ENCODE measurements at places on chromosomes 3 and 15.

GRCh38 chr15:93025625-93025982, 63.4 kb downstream of the RGMA start:
- no peak for DNase-seq

DNA sequence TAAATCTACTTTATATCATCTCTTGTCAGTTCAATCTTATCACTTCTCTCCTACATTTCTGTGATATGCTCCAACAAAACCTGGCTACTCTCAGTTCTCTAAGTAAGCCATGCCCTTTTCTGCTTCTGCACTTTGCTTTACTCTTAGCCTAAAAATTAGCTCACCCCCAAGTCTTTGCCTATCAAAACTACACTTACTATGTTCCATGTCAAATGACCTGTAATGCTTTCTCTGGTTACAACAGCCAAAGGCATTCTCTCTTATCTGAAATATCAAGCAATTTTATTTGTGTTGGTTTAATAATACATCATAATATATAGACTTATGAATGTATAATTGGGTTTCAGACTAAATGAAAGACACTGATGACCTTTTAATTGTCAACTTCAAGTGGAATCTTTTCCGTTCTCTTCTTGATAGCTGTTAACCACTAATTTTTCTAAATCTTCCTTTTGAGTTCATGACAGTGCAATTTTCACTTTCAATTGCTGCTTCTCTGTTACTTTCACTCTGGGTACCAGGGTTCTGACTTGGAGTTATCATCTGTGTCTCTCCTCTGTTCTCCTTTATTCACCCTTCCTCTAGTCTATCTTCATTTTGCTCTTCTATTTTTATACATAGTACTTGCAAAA, 619.0 kb upstream of the GOLIM4 start:
- DNase-seq = no peak

DNA sequence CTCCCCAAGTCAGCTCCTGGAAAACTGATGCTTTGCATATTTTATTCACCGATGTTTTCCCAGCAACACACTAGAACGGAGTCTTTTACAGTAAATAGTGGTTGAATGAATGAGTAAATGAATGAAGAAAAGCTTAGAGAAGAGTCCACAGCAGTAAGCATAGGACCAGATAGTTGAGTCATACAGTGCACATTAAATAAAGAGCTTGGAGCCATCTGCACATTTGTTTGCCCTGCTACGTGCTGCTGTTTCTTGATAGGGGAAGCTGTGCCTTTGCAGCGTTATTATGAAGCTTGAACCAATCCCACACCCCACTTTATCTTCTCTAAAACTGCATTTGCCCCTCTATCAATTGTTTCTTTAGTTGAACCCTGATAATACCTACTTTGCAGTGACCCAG, 1.2 kb downstream of the FAM98B start:
- no peak for DNase-seq

DNA sequence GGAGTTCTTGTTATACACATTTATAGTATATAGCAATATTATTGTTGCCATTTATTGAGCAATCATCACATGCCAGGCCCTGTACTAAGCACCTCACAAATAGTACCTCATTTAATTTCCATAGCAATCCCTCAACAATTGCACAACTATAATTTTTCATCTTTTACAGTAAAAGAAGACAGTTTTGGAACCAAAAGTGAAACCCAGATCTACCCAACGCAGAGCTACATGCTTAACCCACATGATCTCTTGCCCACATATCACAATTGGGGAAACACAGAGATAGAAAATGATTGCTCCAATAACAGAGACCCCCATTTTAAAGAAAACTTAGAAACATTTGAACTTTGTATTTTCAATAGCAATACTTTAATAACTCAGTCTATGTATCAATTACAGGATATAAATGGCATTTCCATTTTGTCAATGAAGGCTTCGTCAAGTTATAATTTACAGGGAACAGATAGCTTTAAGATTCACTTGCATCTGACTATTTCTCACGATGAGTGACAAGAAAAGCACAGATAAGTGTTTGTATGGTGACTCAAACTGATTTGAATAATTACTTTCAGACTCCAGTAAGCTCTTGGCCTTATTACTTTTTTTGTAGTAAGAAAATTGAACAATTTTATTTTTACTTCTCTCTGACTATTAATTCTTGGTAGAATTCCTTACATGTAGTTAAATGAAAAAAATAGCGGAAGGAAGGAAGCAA, 38.7 kb upstream of the CCDC50 start:
- no peak for DNase-seq

DNA sequence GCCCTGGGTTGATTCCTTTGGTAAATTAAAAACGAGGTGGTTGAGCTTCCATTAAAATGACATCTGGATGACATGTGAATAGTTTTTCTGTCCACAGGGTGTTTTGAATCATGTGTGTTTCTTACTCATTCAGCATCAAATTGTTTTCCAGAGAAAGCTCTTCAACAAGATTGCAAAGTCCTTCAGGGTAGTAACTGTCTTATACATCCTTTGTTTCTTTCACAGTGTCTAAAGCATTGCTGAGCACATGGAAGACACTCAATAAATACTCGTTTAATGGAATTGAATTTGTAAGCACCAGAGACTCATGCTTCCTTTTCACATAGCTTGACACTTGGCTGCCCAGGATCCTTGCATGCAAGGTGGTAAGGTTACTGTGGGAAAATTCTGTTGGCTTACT, 223.1 kb upstream of the CNTN6 start:
- no peak for DNase-seq

DNA sequence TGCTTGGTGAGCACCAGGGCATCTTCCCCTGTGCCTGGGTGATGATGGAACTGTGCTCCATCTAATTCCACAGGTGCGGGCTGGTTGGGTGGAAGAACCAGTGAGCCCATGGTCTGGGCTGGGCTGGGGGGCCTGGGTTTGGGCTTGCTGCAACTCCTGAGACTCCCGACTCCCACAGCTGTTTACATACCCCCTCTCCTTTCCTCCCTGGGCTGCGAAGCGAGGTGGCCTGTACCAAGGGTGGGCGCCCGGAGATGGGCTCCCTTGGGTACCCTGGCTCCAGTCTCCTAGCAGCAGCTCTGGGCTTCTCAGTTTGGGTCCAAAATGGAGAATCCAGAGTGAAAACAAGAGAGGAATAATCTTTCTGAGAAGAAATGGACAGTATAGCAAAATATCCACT, 5.6 kb downstream of the FAM98B start:
- no peak for DNase-seq

- no peak for DNase-seq
Observed at GRCh38 chr3:171321559-171322360, 138.4 kb downstream of the TNIK start.

- DNase-seq = no peak
Observed at GRCh38 chr3:197175503-197175902, 122.9 kb downstream of the DLG1 start.

GRCh38 chr15:50181201-50181968, 611 bp upstream of the SLC27A2 start:
- no peak for DNase-seq

- DNase-seq = no peak
Observed at GRCh38 chr15:35496585-35496984, 49.4 kb downstream of the DPH6 start.
